ENCODE measurements at places on chromosomes 1 and 21.

DNA sequence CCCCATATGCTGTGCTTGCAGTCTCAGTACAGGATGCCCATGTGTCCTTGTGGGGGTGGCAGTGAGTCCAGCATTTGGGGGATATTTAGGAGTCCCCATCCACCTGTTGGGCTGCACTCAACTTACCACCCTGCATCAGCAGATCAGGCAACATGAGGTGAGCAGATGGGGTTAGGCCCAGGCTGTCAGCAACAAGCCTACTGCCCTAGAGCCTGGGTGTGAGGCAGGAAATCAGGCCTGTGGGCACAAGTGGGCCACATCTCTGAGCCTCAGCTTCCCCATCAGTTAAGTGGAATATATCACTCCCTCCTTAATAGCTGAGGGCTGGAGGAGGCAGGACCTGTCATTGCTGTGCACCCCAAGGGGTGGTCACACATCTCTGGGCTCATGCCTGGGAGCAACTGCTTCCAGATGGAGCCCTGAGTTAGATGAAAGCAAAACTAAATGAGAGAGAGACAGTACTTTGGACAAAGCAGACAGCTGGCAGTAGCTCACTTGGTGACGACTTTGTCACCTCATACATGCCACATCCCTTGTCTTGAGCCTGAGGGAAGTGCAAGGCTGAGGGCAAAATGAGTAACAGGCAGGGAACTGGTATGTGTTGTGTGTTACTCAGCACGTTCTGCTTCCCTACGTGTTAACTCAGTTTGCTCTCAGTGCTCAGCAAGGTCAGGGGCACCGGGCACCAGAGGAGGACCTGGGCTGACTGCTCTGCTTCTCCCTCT lies 48.4 kb downstream of the TRIM11 start:
- no peak for DNase-seq

DNA sequence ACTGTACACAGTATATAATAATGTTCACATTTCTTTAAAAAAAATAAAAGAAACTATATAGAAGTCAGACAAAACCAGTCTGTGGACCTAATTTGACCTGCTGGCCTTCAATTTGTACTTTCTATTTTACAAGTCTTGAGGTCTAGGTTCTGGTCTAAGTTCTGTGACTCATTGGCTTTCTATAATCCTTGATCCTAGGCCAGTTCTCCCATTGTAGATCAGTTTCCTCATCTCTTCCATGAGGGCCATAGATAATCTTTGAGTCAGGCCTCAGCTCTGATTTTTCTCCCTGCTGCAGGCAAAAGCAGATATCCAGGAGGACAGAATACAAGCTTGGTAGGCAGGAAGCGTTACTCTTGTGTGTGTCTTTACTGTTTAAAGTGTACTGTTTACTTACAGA lies 603.7 kb upstream of the CAMK1G start:
- no peak for DNase-seq

GRCh38 chr1:202105571-202106339 lies 17.0 kb upstream of the GPR37L1 start:
- DNase-seq, result no peak

- no peak for DNase-seq
These were observed 241.3 kb downstream of the PLA2G4A start for GRCh38 chr1:187070076-187070475.

GRCh38 chr1:14745789-14746188 lies 147.3 kb downstream of the KAZN start:
- DNase-seq, result no peak

DNA sequence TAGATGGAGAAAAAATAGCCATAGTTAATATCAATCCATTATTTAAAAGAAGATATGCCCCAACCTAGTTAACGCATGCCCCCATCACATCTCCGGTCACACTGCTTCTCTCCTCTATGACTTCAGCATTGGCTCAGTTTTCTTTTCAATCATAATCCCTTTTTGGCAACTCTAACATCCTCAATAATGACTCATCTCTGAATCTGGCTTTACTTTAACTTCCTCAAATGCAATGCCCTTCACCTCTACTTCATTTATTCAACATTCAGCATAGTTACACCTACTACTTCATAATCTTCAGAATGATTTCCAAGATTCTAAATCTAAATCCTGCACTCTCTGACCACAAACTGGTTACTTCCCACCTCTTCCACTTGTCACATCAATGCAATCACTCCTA lies 417.3 kb downstream of the USH2A start:
- no peak for DNase-seq

DNA sequence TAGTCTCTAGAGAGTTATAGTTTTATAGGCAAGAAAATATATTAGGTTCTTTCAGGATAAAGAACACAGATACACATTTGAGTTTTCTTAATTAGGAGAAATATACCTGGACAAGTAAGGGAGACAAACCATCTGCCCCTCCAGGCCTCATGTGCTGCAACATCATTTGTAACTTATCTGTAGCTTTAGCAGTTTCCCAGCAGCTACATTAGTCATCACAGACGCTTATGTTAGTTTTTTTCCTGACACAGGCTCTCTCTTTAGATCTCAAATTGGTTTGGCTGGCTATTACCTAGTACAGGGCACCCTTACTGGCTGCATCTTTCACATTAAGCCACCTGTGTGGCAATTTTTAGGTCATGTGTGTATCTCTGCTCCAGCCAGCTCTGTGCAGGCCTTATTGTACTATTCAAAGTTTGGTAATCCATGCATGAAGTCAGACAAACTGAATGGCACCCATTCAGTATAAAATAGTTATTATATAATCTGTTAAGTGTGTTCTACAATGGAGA lies 25.9 kb downstream of the GNPAT start:
- DNase-seq, result no peak

DNA sequence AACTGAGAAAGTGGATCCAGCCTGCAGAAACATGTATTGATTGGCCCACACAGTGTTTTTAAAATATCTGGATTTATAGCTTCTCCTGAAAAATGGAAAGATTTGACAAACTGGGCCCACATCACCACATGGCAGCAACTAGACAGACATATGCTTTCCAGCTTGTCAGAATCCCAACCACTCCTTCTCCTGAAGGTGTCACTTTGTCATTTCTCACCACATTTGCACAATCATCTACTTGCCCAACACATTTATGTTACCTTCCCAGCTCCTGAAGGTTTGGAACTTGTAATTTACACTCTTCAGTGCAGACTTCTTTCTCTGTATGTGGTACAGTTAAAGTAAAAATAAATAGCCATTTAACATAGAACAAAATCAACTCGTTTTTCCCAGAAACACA lies 126.1 kb upstream of the KIAA1614 start:
- DNase-seq, result no peak

DNA sequence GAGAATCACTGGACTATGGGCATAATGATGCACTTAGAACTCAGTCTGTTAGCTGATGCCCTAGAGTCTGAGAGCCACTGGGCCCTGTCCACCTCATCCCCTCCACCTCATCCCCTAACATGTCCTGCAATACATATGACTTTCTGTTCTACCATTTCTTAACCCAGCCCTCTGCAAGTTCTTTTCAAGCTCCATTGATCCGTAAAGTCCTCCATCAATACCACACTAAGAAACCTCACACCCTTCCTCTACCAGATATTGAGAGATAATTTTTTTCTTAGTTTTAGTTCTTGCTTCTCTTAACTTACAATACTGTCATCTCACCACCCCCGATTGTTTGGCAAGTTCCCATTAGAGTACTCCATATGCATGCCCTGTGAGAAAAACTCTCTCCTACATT lies 22.1 kb downstream of the FCRL4 start:
- no peak for DNase-seq

- DNase-seq, result no peak
These were observed 24.4 kb upstream of the TMEM54 start for GRCh38 chr1:32925403-32926162.

DNA sequence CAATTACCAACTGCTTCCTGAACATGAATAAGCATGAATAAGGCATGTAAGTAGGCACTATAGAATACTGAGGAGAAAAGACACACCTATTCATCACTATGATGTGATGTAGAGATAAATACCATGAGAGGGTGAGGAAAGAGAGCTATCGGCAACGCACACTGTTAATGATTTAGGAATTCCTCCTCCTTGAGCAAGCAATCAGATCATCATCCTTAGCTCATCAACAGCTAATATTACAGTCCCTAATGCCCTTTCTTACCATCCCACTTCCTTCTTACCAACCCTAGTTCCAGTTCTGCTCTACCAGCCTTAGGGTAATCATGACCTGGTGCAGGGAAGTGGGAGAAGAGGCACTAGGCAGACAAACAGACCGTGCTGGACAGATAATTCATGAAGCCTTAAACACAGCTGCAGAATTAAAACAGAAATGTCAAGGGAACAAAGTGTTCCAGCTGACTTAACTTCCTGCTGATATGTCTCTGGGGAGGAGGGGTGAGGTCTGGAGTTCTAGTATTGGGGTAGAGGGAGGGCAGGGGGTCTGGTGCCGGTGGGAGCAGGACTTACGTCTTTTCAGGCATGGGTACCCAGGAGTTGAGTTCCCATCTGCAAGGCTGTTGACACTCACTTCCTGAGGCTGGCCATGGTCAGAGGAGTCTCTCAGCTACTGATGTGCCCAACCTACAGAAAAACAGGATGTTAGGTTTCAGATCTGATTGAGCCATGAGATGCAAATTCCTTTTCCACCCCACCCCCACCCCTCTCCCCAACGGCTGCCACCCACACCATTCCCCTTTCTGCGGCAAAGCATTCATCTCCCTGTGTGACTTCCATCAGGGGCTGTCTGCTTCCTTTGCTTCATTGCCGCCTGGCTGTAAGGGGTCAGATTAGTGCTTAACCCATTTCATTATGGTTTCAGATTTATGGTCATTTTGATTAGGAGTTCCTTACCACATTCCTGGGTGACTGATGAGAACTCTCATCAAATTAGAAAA lies 12.6 kb upstream of the RCSD1 start:
- DNase-seq, result no peak

DNA sequence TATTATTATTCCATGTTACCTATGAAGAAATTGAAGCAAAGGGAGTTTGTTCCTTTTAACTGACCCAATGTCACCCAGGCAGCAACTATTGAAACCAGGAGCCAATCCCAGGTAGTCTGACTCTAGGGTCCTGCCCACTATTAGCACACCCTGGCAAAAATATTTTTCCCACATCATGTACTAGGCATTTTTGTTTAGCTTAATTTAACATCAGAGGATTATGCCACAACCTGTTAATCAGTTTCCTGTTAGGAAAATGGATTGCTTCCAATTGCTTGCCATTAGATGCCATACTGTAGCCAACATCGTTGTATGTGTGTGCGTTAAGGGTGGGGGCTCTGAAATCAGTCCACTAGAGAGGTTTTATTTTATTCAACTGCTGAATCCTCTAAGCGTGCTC lies 281.1 kb downstream of the DNM3 start:
- no peak for DNase-seq

GRCh38 chr1:42951588-42951987 lies 7.1 kb downstream of the SLC2A1 start:
- no peak for DNase-seq

- no peak for DNase-seq
These were observed 75.5 kb downstream of the PRDM2 start for GRCh38 chr1:13775459-13775858.

DNA sequence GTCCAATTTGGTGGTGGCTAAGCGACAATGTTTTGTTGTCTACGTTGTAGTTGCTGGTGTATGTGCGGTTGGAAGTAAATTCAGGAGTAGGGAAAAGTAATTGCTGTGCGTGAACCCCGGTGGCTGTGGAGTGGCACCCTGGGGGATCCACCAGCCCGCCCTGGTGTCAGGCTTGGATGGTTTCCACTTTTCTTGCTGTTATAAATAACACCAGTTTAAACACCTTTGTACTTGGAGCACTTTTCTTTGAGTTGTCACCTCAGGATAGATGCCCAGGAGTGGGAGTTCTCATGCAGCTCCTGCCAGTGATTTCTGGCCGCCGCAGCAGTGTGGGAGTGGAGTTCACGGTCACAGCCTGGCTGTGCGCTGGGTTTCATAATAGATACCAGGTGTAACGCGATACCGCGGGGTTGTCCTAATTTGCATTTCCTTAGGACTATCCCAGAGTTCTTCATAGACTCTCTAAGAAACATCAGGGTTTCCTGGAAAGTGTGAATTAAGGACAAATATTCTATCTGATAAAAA lies 12.8 kb upstream of the TMEM200B start:
- DNase-seq, result no peak

GRCh38 chr1:13832536-13832935 lies 132.5 kb downstream of the PRDM2 start:
- no peak for DNase-seq

- DNase-seq, result no peak
These were observed 19.0 kb downstream of the BTG2 start for GRCh38 chr1:203324105-203325025.

DNA sequence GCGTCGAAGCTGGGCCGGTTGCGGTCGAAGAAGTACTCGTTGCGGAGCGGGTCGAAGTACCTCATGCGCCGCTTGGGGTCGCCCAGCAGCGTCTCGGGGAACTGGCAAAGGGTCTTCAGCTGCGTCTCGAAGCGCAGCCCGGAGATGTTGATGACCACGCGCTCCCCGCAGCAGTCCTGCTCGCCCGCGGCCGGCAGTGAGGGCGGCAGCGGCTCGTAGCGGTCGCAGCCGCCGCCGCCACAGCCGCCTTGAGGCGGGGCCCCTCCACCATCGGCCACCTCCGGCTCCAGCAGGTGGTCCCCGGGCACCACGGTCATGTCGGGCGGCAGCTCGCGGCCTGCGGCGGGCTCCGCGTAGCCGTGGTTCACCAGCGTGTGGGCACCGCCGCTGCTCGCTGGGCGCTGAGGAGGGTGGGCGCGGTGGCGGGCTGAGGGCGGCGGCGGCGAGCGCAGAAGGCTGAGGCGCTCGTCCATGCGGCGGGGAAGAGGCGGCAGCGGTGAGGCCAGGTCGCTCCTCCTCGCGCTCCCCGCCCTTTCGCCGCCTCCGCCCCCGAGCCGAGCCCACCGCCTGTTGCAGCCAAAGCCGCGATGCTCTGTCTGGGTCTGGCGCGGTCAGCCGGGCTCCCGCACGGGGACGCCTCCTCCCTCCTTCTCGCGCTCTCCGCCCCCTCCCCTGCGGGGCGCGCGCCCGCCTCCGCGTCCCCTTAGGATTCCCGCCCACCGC lies at the start of gene KCNA3:
Gene KCNA3, minus strand, starts transcription at position 604 of the 723 bp plus-strand sequence. Its CDS starts 131 bp downstream, at position 473.
- DNase-seq, result no peak

GRCh38 chr1:62810420-62811274 lies 26.7 kb downstream of the ATG4C start:
- no peak for DNase-seq

DNA sequence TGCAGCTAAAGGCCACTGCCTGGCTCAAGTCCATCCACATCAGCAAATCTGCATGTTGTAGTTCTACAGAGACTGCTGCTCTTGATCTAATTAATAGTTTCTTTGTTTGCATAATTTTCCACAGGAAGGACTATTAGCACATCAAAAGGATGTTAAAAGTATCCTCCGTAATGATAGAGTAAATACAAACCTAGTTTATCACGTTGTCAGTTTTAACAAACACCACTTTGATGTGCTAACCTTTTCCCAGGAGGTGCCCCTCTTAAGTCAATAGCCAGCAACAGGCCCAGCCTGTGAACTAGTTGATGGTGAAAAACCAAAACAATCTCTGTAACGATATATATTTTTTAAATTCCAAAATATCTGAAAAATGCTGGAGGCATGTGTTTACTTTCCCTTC lies 64.2 kb upstream of the SLC22A15 start:
- no peak for DNase-seq
